Stimulated activated CD8-positive, alpha-beta memory T cell treated with anti-CD3 and anti-CD28 coated beads, Interleukin-12 subunit alpha, Interleukin-12 subunit beta, amount 100 ng/mL, for 1 hour (primary cell): ENCODE measurements at places on chromosomes 2 and 18.

DNA sequence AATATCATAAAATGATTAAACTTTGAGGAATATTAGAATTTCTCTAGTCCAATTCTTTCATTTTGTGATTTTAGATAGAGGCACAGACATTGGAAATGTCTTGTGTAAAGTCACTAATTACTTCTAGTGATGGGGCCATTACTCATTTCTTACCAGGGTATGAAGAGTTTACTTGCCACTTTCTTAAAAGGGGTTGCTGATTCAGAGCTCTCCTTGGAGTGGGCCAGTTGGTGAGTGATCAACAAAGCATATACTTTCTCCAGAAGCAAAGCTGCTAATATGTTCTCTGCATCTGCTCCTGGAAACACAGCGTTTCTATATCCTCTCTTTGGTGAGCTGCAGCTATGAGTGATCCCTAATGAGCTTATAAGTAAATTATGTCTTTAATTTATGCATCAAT, 408.9 kb upstream of the LRATD1 start:
- no peak for DNase-seq

DNA sequence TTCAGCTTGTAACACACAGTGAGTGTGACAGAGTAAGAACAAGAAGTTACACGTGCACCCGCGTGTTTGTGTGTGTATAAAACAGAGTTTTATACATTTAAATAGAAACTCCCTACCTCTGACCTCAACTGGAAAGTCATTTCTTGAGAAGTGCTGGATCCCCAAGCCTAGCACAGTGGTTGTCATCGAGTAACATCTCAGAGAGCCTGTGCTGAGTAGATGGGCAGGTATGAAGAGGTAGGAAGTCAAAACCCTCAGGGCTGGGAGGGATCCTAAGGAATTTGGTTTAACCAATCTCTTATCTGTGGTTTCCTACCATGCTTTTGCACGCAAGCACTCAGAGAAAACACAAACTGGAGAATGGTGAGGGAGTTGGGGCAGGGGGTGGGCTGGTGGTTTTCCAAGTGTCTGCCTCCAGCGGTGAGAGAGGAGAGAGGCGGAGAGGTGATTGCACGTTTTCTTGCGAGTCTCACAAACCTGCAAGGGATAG, 9.2 kb downstream of the ACOXL start:
- no peak for DNase-seq

DNA sequence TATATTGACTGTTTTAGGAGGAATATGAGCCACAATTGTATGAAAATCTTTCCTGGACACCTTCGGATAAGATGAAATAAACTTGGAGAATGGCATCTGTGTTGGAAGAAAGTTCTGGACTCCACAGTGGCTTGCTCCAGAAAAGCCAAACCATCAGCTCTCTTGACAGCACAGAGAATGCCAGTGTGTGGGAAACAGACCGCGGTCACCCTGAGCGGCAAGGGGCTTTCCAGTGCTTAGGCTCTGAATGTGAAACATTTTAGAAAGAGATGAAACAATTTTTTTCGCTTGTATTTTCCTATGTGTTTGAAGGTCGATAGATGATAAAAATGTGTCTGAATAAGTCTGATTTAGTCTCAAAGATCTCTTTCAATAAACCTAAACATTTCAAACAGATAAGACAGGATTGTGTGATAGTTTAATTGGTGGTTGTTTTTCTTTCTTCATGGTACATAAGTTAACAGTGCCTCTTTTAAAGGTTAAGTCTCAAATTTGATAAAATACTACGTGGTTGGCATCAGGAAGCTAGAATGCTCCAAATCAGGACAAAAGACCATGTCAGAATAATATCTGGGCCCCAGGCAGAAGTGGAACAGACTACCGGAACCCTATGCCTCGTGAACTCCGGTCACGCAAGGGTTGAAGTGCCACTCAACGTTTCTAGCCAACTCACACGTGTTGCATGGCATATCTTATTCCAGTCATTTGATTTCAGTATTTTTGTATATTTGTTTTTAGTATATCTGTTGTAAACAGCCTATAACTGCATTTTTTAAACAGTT, 28.9 kb downstream of the PTGR3 start:
- no peak for DNase-seq

GRCh38 chr18:70671889-70672565, 383.2 kb downstream of the SOCS6 start:
- no peak for DNase-seq

DNA sequence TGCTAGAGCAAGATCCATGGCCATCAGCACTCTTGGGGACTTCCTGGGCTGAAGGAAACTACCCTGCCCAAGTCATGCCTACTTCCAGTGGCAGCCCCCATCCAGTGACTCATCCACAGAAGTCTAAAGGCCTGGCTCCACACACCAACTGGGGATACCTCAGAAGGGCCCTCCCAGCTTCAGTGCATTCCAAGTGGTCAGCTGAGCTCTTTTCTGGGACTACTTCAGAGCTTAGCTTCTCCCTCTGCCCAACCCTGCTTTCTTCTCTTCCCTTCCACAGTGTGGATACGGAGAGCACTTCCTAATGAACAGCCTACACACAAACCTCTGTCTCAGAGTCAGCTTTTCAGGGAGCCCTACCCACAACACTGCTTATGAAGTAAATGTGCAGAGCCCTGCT, 66.5 kb downstream of the CLHC1 start:
- no peak for DNase-seq

DNA sequence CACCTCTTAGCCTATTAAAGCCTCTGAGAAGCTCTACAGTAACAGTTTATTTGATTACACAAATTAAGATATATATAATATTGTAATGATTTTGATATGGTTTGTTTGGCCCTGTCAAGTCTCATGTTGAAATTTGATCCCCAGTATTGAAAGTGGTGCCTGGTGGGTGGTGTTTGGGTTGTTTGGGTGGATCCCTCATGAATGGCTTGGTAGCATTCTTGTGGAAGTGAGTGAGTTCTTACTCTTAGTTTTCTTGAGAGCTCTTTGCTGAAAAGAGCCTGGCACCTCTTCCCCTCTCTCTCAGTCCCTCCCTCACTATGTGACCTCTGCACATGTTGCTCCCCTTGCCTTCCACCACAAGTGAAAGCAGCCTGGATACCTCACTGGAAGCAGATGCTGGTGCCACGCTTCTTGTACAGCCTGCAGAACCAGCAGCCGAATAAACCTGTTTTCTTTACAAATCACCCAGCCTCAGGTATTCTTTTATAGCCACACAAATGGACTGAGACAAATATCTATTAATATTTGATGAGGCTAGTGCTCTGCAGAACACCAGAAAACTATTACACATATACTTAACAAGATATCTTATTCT, 52.8 kb downstream of the SLC4A10 start:
- no peak for DNase-seq

- DNase-seq: no peak
Measured at GRCh38 chr2:202149155-202149762, 76.2 kb downstream of the KIAA2012 start.

DNA sequence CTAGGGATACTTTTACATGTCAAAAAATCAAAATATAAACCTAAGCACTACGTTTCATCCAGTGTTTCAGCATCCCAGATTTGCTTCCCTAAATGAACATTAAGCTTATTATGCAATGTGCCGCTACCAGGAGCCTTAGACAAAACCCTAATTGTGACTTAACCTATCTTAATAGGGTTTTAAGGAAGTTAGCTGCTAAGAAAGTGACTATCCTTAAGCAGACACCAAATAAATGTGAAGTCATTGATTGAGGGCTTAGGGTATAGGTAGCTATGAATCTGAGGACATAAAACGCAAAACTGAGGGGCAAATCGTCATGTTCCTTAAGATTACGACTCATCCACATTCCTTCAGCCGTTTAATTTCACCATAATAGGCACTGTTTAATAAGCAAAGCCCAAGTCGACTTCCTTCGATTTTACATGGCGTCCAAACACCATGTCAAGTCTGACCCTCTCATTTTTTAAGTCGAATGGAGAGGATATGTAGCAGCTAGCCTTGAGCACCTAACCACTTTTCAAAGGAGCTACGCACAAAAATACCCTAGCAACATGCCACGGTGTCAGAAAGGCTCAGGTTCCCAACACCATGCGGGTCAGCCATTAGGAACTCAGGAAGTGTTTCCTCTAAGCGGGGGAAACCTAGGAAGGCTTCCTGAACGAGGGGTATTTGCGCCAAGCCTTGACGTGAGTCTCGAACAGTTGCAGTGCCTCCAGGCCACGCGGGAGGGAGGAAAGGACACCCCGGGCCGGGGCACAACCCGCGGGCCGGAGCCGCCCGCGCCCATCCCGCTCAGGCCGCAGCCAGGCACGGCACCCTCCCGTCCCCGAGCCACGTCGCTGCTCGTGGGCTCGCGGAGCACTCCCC, 1.0 kb downstream of the HDLBP start:
- no peak for DNase-seq

DNA sequence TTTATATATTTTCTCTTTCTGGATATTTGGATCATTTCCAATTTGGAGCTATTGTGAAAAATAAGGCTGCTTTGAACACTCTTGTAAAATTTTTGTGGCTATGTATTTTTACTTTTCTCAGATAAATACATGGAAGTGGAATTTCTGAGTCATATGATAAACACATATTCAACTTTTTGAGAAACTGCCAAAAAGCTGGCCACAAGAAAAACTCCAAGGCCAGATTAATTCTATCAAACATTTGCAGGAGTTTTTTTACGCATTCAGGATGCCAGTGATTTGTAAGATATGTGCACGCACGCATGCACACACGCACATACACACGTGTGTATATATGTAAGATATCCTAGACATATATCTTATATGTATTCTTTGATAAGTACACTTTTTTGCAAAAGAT, 477.5 kb upstream of the SPHKAP start:
- DNase-seq: no peak

DNA sequence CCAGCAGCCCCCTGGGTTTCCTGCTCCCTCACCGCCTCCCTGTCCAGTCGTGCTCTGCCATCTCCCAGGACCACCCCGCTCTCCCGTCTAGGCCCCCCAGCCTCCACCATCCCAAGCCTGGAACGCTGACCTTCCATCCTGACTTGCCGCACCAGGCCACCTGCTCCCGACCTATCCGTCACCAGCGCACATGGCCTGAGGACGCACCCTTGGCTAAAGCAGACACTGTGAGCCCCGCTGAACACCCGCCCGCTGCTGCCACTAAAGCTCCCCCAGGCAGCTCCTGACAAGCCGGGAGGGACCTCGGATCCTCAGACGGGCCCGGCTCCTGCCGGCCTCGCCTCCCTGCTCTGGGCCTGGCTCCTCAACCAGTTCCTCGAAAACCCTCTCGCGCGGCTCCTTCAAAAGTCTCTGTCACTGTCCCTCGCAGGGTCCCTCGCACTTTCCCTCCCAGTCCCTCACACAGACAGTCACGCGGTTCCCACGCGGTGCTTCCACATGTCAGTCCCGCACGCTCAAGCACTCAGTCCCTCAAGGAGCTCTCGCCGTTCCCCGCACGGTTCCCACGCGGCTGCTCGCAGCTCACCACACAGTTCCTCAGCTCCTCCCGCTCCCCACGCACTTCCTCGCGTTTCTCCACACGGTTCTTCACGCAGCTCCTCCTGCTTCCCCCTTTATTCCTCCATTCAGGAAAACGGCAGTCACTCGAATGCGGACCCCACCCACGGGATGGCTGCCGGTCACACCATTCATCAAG, 42.4 kb downstream of the KIF1A start:
- DNase-seq: no peak

GRCh38 chr2:25161055-25161781, 7.2 kb downstream of the POMC start:
- DNase-seq: peak; percentile 53

- DNase-seq: no peak
Measured at GRCh38 chr2:100878000-100878791, 58.3 kb downstream of the NPAS2 start.

DNA sequence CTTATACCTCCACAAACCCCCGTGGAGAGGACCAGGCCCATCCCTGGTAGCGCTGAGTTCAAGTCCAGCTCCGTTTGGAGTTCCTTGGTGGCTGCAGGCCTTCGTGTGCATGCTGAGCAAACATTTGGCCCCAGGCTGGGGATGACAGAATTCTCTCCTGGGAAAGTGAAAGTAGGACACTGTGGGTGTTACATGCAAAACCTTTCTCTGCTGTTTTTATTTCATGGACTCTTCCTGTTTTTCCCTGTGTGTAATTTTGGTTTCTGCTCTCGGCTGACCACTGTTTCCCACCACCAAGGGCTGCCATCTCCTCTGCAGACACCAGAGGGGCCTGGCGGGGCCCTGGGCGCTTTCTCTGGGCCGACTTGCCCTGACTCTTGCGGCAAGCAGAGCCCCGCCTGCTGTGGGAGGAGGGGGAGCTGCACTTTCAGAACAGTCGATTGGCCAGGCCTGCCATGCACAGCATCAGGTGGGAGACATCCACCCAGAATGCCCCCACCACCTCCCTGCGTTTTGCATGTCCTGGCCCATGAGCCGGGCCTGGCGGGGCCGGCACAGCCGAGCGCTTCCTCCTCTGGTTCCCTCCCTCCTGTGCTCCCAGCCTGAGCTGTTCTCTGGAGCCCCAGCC, 102.4 kb downstream of the CABLES1 start:
- DNase-seq: no peak

- no peak for DNase-seq
Measured at GRCh38 chr18:7512348-7512747, 54.8 kb upstream of the PTPRM start.

DNA sequence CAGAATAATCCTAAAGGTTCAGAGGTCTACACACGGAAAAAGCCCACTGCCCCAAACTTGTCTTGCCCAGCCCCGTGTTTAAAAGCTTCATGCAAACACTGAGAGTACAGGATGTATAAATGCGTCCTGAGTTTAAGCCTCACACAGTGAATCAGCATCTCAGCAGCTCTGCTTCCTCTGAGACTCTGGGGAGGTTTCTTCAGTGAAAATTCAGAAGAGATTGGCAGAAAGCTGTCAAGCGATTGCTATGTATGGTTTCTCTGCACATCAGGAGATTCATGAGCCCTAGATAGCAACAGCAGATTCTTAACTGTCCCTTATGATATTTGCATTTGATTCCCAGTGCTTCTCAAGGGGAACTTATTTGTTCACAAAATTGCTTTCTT, 27.1 kb downstream of the CRACDL start:
- DNase-seq: no peak

DNA sequence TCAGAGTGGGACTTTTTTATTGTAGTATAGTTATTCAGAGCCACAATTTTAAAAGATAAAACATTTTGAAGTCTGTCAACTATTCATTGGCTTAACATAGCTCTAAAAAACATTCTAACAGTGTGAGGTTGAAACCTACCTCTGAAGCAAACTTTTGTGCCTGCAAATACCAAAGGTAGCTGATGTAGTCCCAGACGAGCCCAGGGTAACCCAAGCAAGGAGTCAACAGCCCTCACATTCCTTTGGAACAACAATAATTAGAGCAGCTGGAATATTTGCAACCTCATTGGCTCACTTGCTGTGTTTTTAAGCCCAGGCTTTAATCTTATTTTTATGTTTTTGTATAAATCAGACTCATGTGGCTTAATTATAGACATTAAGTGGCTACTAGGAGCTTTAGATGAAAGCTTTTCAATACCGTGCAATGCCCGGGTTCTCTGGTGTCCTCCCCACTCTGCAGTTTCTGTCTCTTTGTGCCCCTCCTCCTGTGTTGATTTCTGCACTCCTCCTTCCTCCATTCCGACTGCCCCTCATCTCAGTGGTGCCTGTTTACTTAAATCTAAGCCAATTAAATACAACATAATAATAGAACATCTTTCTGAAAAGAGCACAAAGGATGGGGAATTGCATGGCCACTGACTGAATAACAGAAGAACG, 157.9 kb upstream of the UNC80 start:
- no peak for DNase-seq

GRCh38 chr2:136527560-136527959, 237.8 kb upstream of the THSD7B start:
- DNase-seq: no peak

GRCh38 chr2:241413929-241414580, 58.0 kb downstream of the FARP2 start:
- DNase-seq: no peak
